ENCODE measurements at places on chromosomes 1 and 21. TPM values are rescaled to one million over a fixed set of nuclear protein-coding genes. Genes with fewer than 3 reads are reported as not detected.
A peak's percentile ranks its signal among the peaks of the same experiment; 100 is the strongest.

DNA sequence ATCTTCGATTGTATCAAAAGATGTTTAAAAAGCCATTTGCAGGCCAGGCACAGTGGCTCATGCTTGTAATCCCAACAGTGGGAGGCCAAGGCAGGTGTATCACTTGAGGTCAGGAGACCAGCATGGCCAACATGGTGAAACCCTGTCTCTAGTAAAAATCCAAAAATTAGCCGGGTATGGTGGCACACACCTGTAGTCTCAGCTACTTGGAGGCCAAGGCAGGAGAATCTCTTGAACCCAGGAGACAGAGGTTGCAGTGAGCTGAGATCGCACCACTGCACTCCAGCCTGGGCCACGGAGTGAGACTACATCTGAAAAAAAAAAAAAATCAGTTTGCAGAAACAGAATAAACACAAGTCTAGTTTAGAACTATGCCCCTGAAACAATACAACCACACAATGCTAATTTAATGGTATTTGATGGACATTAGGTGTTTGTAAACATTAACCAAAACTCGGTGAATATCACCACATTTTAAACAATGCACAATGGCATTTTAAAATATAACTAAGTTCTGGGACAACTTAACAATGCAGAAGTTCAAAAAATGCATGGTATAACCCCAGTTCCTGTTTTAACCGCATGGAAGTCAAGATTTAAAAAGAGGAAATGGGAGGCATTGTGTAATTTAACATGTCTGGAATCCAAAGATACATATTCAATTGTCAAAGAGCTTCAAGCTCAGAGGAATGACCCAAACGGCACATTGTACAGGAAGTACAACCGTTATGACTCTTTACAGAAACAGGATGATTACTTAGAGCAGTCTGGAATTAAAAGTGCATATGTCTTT, 7.1 kb upstream of the PTTG1IP start:
- H3K27ac ChIP-seq = no peak overlapping the region
- peak; percentile 72 for DNase-seq
- H3K27me3 ChIP-seq = peaks cover 2% of the 10 kb centered on the region
- H3K36me3 ChIP-seq = no peaks in the 10 kb centered on the region

DNA sequence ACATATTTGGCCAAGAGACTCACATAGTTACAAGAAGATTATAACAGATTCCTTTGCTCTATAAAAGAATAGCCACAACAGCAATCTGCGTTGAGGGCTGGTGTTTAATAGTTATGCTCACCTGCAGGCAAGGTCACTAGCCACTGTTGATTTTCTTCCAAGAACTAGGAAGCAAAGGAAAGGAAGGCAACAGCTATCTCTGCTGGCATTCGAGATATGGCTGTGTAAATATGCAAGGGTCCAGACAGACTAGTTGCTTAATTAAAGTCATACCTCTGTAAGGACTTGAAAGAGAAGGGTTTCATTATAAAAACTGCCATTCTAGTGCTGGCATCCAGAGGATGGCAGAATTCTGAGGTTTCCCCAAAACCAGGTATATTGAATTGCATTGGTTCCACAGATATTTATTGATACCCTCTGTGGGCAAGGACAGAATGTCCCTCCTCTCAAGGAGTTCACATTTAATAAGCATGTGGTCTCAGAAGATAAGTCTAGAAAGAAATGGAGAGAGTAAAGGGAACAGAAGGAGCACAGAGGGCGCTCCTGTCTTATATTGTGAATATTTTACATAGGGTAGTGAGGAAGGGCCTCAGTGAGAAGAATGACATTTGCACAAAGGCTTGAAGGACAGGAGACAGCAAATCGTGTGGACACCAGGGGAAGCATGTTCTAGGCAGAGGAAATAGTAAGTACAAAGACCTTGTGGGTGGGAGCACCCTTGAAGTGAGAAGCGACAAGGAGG, 23.6 kb upstream of the PLEKHA6 start:
- H3K36me3 ChIP-seq = no peaks in the 10 kb centered on the region
- H3K4me1 ChIP-seq = no peaks in the 10 kb centered on the region
- H3K27me3 ChIP-seq = peaks cover 22% of the 10 kb centered on the region
- no peak overlapping the region for H3K4me3 ChIP-seq

DNA sequence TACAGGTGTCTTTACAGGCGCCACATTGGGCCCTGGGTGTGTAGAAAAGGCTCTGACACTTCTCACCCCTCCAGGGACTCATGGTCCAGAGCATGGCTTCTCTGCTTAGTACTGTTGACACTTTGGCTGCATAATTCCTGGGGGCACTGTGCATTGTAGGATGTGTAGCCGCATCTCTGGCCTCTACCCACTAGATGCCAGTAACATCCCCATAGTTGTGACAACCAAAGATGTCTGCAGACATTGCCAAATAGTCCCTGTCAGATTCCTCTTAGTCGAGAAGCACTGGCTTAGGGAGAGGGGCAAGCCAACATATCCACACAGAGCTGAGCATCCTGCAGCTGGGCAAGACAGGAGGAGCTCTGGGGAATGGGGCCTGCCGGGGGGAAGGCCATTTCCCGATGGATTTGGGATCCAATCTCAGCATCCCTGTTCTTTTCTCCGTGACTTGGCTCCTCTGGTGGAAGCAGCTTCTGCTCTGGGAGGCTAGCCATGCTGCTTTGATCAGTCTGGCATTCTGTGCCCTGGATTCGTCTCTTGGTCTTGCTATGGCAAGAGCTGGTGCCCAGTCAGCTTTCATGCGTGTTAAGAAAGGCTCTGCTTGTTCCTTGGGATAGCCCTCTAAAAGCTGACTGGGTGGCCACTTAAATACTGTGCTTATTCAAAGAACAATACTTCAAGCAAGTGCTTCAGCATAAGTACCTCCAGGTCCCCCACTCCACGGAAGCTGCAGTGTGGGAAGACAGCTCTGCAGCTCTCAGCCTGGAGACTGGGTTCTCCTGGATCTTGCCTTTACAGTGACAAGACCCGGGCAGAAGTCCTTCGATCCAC, 38.3 kb upstream of the SCMH1 start:
- no peaks in the 10 kb centered on the region for H3K36me3 ChIP-seq
- H3K4me3 ChIP-seq = no peak overlapping the region
- H3K27me3 ChIP-seq = no peaks in the 10 kb centered on the region
- no peak for DNase-seq

The ADAMTS5 gene
- total RNA-seq = 3.9 TPM

The CNR2 gene
- not detected for total RNA-seq
